NCI-H446 (cell line): ENCODE measurements at places on chromosomes 2 and 18.

GRCh38 chr18:28884304-28884703 is 707.4 kb upstream of the CDH2 start:
- DNase-seq, result no peak

GRCh38 chr2:47414682-47415458 is 11.9 kb downstream of the MSH2 start:
- no peak for DNase-seq

DNA sequence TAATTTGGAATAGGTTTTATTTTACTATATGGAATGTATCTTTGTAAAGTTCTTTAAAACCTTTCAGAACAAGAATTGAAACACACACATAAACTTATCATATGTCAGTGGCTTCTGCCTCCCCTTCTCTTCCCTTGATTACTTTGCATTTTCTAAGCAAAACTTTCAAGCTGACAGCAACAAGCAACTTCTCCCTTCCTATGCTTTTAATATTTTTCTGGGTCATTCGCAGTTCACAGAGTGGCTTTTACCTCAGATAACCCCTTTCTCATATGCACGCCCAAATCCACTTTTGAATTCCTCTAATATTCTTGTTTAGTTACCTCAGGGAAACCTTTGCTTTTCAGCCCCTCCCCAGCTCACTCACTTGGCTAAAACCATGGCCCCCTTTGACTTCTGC is 36.7 kb upstream of the CDC42EP3 start:
- no peak for DNase-seq

DNA sequence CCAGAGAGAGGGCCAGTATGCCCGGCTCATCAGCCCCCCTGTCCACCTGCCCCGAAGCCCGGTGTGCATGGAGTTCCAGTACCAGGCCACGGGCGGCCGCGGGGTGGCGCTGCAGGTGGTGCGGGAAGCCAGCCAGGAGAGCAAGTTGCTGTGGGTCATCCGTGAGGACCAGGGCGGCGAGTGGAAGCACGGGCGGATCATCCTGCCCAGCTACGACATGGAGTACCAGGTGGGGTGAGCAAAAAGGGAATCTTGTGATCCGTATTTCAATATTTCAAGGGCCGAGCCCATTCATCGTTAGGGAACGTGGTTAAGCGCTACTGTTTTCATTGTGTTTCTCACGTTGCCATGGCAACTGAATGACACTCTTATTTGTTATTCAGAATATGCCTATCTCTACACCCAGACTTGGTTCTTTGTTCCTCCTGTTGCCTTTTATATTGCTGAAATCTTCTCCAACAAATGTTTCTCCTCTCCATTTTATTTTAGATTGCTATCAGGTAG is 81.5 kb downstream of the NRP2 start:
- peak; percentile 13 for DNase-seq

GRCh38 chr2:16322308-16323125 is 343.1 kb downstream of the CYRIA start:
- DNase-seq, result no peak

GRCh38 chr2:236818281-236819045 is 248.8 kb downstream of the ACKR3 start:
- no peak for DNase-seq

- DNase-seq, result no peak
These were observed 248.0 kb upstream of the HS6ST1 start for GRCh38 chr2:128566671-128567070.

GRCh38 chr2:199757233-199757870 is 93.6 kb downstream of the FTCDNL1 start:
- peak; percentile 93 for DNase-seq

DNA sequence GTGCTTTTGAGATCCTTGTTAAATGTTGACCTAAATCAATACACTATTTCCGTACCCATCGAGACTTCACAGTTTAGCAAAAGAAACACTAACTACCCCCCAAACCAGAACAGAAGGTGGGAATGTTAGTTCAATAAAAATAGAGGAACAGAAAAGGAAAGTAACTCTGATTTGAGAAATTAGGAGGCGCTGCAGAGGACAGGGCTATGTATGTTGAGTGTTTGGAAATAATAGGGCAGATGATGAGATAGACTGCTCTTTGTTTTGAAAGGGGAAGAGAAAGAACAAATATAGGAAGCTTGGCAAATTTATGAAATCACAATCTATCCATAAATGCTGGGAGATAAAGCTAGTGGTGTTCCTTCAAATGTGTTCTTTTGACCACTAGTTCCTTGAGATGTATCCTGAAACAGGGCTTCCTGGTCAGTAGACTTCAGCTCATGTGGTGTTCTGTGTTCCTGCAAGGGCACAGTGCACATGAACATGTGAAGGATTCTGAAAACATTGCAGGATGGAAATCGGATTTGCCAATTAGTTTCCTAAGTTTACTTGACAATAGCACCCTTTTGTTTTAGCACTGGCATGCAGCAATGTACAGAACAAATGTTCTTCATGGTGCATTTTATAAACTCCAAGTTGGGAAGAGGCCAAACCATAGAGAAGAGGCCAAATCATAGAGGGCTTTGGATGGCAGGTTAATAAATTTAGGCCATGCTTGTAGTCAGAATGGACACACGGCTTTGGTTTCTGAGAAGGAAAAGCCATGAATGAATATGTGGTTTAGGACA is 39.8 kb downstream of the RHBDD1 start:
- DNase-seq, result no peak

- no peak for DNase-seq
These were observed 20.8 kb upstream of the MLPH start for GRCh38 chr2:237466211-237466610.

- DNase-seq, result no peak
These were observed 44.6 kb upstream of the ROCK2 start for GRCh38 chr2:11389052-11389420.

GRCh38 chr2:227324642-227324994 is 433 bp upstream of the MFF start:
- DNase-seq, result no peak

DNA sequence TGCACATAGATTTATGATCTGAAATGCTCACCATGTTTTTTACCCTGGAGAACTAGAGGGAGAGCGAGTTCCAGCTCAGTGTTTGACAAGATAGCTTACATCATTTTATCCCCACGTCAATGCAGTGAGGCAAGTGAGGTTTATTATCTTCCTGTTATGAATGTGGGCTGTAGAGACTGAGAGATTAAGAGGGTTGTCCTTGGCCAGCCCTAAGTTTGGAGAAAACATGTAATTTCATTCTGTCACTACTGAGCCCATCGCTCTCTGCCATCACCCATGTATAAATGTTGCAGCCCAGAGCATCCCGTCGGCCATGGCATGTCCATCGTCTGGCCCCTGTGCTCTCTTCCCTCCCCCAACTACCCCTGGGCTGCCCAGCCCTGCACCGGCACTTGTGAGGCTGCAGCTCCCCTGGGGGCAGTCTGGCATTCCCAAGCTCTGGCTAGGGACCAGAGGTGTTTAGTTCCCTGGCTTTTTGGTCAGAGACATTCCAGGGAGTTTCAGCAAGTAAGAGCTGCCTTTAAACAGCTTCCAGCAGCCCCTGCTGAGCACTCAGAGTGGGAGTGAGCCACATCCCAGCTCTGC is 136.7 kb downstream of the ANTXR1 start:
- DNase-seq, result peak; percentile 16

- no peak for DNase-seq
These were observed 85.4 kb downstream of the NCKAP1 start for GRCh38 chr2:182952741-182953450.

GRCh38 chr18:55918444-55918843 is 330.5 kb upstream of the TCF4 start:
- DNase-seq, result no peak

DNA sequence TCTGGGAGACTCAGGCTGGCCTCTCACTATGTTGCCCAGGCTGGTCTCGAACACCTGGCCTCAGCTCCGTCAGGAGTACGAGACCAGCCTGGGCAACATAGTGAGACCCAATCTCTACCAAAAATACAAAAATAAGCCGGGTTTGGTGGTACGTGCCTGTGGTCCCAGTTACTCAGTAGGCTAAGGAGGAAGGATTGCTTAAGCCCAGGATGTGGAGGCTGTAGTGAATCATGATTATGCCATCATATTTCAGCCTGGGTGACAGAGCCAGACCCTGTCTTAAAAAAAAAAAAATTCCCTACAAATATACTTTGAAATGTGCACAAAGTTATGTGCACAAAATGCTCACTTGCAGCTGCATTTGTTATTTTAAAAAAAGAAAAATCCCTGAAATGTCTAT is 26.3 kb upstream of the AGAP1 start:
- DNase-seq, result no peak

DNA sequence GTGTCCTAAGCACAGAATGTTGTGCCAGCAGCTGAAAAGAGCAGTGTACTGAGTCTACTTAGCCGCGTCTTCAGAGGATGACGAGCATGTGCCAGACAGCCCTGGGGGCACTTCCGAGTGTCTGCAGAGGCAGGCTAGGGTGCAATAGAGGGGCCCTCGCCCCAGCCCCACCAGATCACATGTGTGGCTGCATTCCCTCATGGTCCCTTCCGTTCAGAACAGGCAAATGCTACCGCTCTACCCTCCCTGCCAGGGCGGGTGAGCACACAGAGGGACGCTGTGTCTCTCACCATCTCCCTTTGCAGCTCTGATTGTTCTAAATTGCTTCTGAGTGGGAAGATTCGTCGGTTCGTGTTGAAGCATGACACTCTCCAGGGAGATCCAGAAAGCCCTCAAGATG is 212.2 kb upstream of the RAB12 start:
- DNase-seq, result no peak

GRCh38 chr2:151097128-151097527 is 164.5 kb downstream of the RBM43 start:
- DNase-seq, result peak; percentile 61

- DNase-seq, result no peak
These were observed 862.6 kb downstream of the BCL11A start for GRCh38 chr2:59690849-59691248.

DNA sequence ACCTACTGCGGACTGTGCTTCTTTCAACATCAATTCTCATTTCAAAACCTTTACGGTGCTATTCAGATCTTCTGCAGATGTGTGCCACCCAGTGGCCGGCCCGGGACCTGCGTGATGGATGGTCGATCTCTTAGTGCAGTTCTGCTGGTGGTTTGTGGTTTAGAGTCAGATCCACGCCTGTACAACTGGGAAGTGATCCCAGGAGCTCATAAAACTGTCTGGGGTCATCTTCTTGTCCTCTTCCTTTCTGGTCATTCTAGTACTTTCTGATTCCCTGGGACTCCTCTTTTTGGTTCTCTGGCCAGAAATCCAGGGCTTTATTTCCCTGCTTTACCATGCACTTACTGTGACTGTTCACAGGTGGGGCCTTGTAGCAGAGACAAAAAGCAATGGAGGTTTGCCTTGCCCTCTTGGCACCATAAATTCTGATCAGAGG is 15.8 kb upstream of the SELENOI start:
- peak; percentile 61 for DNase-seq

GRCh38 chr2:117853873-117854272 is 39.4 kb downstream of the DDX18 start:
- peak; percentile 12 for DNase-seq

GRCh38 chr2:6960659-6961058 is 43.4 kb downstream of the RNF144A start:
- DNase-seq, result peak; percentile 82

GRCh38 chr18:79809482-79810192 is 11.9 kb downstream of the KCNG2 start:
- no peak for DNase-seq

DNA sequence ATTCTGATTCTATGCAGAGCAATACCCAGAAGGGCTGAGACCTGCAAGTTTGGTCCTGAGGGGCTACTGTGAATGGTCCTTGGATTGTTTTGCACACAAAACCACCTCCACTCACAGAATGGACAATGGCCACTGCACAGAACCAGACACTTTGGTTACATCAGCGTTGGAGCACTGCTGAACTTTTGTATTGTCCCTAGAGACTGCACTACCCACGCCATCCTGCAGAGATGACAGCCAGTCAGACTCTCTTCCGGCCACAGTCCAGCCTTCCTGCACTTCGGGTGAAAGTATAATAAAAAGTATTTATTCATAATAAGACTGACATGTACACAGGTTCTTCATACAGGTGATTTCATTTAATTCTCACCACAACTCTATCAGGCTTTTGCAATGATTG is 35.7 kb downstream of the CELF4 start:
- no peak for DNase-seq

DNA sequence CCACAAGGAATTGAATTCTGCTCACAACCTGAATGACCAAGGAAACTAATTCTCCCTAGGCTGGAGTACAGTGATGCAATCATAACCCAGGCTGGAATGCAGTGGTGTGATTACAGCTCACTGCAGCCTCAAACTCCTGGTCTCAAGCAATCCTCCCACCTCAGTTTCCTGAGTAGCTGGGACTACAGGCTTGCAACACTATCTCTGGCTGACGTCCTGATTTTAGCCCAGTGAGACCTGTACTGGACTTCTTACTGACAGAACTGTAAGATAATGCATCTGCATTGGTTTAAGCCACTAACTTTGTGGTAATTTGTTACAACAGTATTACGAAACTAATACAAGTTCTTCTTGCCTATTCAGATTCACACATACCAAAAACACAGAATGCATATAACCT is 9.5 kb upstream of the KDSR start:
- no peak for DNase-seq

DNA sequence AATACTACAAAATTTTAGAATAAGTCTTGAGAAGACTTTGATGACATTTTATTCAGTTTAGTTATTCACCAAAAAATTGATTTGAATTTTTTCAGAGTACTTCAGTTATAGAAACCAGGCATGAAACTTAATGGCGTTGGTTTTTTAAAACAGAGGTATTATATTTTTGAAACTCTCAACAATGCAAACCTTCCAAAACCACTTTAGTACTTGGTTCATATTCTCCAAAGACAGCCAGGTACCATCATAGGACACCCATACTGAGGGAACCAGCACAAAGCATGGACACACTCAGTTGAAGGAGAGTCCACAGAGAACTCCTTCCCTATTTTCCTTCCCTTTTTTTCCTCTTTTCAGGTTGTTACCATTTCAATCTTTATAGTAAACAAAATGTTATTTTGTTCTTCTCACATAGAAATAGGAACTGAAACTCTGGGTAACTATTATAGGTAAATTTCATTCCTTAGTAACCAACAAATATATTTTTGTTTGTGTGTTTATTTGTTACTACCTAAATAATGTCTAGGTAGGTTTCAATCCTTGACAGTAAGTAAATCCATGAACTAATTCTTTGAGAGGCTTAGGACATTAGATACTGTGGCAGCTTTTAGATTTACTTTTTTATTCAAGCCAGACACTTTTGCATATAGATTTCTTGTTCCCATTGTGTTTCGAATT is 95.8 kb downstream of the TMEFF2 start:
- DNase-seq, result no peak

- DNase-seq, result no peak
These were observed 189.3 kb downstream of the HDAC4 start for GRCh38 chr2:239211396-239212094.
